ENCODE measurements at places on chromosomes 5 and 9. TPM values are rescaled to one million over a fixed set of nuclear protein-coding genes. Genes with fewer than 3 reads are reported as not detected.

The MACIR gene
- polyA plus RNA-seq, result 1.5 TPM

The FOXD4L6 gene
- not detected for polyA plus RNA-seq

The ZFP37 gene
- polyA plus RNA-seq, result 0.71 TPM

The CTXN3 gene
- polyA plus RNA-seq, result not detected

The ADAMTSL1 gene
- polyA plus RNA-seq, result 0.49 TPM

The HK3 gene
- 38.8 TPM for polyA plus RNA-seq

The WNT8A gene
- polyA plus RNA-seq, result not detected

The ADAMTS6 gene
- polyA plus RNA-seq, result 1.1 TPM

The FASTKD3 gene
- polyA plus RNA-seq, result 13.9 TPM

The SET gene
- polyA plus RNA-seq, result 127 TPM

The IL4 gene
- polyA plus RNA-seq, result not detected

The LRRC70 gene
- polyA plus RNA-seq, result 3.9 TPM

The MYOT gene
- polyA plus RNA-seq, result 0.90 TPM

The TOR4A gene
- polyA plus RNA-seq, result 5.1 TPM
